RWPE1 (cell line): ENCODE measurements at places on chromosomes 11 and 22.
A peak's percentile ranks its signal among the peaks of the same experiment; 100 is the strongest.

DNA sequence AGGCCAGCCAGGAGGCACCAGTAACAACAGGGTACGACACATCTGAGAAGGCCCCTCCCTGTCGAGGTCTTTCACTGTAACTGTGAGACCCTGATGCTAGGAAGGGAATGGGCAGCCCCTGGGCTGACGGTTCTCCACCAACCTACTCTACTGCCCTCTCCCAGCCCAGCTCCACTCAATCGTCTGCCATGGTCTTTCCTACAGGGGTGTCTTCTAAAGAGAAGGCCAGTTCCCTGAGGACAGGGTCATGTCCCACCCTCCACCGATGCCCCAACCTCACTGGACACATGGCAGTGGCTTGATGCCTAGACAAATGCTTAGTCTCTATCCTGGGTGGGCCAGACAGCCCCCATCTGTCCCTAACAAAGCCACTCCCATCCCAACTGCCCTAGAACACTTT lies 46.0 kb upstream of the SLC25A1 start:
- DNase-seq, result no peak

- no peak for DNase-seq
These were observed 390 bp upstream of the CKAP5 start for GRCh38 chr11:46846510-46846830.

DNA sequence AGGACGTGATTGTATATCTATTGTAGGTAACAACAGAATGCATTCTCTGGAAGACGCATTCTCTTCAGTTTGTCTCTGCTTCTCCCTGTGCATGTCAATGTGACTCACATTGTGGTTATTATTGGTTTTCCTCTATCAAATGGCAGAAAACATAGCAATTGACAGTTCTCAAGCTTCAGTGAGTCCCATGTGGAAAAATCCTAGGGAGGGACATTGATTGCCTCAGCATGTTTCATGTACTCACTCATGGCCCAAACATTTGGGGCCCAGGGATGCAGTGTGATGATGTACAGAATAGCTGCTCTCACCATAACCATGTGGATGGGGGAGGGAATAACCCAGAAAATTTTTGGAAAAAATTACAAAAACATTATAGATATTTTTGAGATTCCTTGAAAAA lies 9.3 kb upstream of the ARL14EP start:
- DNase-seq, result no peak

- DNase-seq, result no peak
These were observed 7.1 kb upstream of the HMGXB4 start for GRCh38 chr22:35250156-35250555.

DNA sequence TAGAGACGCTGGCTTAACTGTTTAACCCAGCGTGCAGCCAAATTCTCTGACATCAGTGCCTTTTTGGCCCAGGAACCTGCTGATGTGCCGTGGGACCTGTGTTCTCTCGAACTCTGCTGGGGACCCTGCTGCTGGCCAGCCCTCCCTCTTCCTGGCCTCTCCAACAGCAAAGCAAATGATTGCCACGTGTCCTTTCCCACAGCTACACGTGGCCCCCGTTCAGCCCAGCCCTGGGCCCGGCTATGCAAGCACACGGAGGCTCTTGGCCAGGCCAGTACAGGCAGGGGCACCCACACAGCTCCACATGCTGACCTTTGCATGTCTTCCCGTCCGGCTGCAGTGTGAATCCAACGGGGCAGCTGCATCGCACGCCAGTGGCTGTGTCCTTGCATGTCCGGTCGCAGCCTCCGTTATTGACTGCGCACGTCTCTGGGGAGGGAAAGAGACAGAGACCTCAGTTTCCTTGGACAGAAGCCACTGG lies 51.6 kb upstream of the TTLL12 start:
- DNase-seq, result no peak

GRCh38 chr11:69919659-69920344 lies 100.6 kb upstream of the FGF3 start:
- no peak for DNase-seq

GRCh38 chr11:63768237-63769041 lies at the start of gene ZFTA:
ZFTA (minus strand) TSS chr11:63768775; CDS start chr11:63768622, 153 bp downstream.
- DNase-seq, result peak; percentile 58

GRCh38 chr22:46929046-46929709 lies 166.7 kb downstream of the TBC1D22A start:
- no peak for DNase-seq

GRCh38 chr11:128714881-128715280 lies 21.0 kb downstream of the FLI1 start:
- peak; percentile 45 for DNase-seq

DNA sequence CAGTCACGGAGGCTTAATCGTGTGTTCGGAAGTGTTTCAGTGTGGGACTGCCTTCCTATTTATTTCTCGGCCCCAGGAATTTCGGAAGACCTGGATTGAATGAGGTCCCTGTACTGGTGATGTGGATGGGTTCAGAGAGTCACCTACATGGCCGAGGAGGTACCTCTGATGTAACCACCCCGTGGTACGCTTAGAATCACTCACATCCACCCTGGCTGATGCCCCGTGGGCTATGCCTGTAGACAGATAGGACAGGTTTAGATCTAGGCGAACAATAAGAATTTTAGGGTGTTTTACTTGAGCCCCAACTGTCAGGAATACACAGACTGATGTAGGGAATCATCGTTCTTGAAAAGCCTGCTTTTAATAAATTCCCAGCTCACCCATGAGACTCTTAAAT lies 2.0 kb downstream of the MPPED1 start:
- DNase-seq, result no peak

GRCh38 chr11:116890193-116890592 lies 52.8 kb upstream of the APOA1 start:
- no peak for DNase-seq

DNA sequence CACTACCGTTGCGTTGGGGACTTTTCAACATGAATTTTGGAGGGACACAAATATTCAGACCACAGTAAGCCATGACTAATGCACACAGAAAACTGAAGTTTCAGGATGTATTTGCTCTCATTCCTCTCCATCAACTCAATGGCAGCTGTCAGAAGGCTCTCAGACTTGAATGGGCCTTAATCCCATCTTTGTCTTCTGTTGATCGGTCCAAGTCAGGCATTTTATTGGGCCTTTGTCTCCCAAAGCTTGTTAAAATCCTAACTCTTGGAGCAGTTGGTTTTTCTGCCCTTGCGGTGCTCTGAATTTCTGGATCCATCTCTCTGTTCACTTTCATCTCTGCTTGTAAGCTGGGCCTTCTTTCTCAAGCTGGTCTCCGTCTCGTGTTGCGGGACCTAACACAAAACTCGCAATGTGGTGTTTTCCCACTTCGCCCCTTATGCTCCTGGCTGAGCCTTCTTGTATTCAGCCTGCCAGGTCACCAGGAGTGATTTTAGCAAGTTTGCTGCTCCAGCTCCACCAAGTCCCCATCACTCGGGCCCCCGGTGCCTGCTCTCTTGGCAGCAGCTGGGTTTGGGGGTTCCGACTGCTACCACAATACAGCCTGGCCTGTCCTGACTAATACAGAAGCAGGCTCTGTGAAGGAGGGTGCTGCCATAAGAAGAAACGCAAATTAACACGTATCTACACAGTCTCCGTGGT lies 27.0 kb downstream of the TSPAN32 start:
- no peak for DNase-seq

DNA sequence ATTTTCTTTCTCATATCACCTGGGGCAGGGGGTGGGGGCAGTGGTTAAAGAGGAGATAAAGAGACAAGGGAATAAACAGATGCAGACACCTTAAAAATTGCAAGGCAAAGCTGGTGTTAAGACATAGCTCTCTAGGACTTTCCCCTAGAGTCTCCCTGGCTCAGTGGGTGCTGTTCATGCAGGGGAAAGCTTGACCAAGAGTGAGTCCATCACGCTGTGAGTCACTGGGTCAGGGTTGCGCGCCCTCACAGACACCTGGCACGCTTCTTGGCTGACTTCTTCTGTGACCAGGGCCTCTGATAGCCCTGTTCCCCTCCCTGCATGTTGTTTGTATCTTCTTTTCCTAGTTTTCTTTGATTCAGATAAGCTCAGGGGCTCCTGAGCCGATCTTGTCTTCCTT lies 31.9 kb downstream of the COMMD9 start:
- DNase-seq, result no peak

DNA sequence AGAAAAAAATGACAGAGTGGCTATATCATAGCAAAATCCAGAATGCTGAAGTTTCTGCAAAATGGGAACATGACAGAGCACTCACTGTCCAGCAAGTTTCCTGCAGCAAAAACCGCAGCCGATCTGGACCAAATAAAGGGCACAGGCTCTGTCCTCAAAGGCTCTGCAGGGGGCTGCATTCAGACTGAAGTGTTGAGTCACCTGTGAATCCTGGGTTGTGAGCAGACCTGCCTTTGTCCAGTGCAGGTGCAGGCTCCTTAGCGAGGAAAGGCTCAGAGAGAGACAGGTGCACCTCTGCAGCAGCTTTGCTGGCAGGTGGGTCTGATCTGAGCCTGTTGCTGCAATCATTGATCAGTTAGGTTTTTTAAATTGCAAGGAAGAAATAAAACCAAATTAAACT lies 29.3 kb upstream of the NFAM1 start:
- DNase-seq, result no peak

DNA sequence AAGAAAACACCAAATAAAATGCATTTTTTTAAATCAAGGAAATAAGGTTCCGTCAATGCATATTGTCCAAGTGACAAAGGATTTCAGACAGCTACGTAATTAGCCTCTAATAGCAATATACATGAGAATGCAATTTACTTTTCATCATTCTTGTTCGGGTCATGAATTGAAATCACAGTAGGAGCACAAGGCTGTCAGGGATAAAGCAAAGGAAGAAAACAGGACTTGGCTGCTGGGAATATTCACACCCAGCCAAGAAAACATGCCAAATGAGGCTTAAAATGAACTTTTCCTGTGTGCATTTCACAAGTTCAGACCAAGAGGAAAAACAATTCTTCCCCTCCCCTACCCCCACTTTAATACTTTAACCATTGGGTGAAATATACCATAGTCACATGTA lies 188.6 kb downstream of the CWF19L2 start:
- no peak for DNase-seq

DNA sequence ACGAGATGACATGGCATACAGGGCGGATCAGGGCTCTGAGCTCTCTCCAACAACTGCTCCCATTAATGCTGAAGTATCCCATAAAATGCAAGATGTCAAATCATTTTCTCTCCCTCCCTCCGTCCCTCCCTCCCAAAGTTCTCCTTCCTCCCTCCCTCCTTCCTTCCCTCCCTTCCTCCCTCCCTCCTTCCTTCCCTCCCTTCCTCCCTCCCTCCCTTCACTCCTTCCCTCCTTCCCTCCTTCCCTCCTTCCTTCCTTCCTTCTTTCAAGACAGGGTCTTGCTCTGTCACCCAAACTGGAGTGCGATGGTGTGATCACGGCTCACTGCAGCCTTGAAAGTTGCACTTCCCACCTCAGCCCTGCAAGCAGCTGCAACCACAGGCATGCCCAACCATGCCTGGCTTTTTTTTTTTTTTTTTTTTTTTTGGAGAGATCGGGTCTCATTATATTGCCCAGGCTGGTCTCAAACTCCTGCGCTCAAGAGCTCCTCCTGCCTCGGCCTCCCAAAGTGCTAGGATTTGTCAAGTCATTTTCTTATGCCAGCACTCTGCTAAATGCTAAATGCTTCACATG lies 38.2 kb downstream of the TXN2 start:
- DNase-seq, result no peak

DNA sequence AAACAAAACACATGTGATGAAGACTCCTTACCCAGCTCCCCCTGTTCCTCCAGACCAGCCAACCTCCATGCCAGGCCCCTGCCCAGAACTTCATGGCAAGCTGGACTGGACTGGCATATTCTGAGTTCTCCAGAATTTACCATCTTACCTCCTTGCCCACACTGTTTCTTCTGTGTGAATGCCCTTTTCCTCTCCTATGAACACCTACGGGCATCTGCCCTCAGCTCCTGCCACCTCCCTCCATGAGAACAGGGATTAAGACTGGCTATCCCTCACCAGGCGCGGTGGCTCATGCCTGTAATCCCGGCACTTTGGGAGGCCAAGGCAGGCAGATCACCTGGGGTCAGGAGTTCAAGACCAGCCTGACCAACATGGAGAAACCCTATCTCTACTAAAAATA lies 6.4 kb upstream of the AIFM3 start:
- no peak for DNase-seq

DNA sequence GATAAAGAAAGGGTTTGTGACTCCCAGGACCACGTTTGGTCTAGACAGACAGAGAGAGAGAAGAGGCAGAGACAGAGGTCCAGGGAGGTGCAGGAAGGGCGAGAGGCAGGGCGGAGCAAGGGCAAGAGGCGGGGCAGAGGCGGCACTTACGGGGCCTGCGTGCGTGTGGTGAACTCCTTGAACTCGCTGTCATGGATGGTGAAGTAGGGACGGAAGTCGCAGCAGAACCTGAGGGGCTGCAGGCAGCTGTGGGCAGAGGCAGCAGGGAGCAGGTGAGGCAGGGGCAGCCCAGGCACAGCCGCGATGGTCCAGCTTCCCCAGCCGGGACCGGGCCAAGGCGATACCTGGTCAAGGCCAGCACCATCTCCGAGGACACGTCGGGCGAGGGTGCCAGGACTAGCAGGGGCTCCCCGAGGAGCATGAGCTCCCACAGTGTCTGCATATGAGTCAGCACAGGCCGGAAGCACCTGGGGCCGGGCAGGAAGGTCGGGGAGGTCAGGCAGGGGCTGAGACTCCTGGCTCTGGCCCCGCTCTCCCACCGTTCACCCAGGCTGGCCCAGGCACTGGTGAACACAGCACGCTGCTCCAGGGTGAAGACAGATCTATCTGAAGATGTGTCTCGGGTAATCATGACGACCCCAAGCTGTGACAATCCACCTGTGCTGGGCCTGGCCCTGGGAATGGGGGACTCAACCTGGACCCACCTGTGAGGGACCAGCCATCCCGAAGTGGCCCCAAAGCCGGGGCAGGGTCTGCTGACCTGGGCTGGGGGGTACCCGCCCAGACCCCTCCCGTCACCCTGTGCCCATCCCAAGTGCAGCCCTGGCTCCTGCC lies 7.2 kb upstream of the PLXNB2 start:
- no peak for DNase-seq

DNA sequence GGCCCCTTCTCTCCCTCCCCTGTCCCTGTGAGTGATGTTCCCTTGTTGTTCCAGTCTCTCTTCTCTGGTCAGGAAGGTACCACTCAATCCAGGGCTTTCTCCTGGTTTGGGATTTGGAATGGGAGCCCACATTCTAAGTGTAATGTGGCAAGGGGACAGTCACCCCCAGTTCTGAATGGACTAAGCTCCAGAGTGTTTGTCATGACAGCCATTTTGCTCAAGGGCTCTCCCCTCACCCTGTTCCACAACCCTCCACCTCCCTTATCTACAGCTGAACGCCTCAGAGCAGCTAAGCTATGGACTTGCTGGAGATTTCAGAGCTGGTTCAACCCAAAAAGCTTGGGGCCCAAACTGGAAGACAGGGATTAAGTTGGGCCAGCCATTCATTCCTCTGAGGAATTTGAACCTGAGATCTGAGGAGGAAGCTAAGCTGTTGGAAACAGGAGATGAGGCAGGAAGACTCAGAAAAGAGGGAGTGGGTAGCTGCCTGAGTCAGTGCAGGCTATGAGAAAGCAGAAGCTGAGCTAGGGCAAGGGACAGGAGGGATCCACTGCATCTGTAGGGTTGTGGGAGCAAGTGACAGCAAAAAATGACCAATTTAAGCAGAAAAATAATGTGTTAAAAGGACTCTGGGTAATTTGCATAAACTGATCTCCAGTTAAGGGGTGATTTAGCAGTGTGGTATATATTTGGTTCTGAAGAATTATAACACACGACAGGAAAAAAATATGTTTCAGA lies 22.9 kb upstream of the FCHSD2 start:
- no peak for DNase-seq
